ENCODE measurements at places on chromosomes 2 and 18.
A peak's percentile ranks its signal among the peaks of the same experiment; 100 is the strongest.

- no peak for DNase-seq
Measured at GRCh38 chr18:6478121-6478520, 63.4 kb upstream of the L3MBTL4 start.

DNA sequence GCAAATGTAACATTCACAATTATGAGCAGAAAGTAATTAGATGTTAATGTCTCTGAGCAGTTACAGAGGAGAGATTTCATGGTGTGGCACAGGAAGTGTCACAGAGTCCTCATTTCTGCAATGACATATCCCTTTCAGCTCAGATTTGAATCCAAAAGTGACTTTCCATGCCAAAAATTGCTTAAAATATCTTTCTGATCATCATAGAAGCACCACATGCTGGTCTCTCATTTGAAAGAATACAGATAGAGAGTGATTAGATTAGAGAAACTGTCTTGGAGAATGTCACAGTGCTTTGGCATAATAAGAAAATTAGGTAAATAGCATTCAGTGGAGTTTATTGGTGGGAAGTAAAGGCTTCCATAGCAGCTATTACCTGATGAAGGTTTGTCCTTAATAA is 383.4 kb upstream of the CDH2 start:
- no peak for DNase-seq

DNA sequence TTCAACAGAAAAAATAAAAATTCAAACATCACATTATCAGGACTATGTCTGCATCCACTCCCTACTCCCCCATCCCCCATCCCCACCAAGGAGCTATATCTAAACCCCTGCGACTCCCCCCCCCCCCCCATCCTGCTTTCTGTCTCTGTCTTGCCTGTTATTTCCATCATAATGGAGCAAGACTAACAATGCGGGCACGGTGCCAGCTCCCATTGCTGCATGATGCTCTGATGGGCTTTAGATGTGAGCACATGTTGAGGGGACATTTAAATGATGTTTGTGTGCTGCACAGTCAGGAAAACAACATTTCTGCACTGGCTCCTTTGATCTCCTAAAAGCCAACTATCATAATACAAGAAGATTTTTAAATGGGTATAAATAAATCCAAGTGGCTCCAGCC is 644.2 kb upstream of the SETBP1 start:
- peak; percentile 51 for DNase-seq

- no peak for DNase-seq
Measured at GRCh38 chr2:71932037-71932779, 215.5 kb downstream of the CYP26B1 start.

GRCh38 chr2:211333377-211333776 is 777.0 kb downstream of the CPS1 start:
- no peak for DNase-seq

DNA sequence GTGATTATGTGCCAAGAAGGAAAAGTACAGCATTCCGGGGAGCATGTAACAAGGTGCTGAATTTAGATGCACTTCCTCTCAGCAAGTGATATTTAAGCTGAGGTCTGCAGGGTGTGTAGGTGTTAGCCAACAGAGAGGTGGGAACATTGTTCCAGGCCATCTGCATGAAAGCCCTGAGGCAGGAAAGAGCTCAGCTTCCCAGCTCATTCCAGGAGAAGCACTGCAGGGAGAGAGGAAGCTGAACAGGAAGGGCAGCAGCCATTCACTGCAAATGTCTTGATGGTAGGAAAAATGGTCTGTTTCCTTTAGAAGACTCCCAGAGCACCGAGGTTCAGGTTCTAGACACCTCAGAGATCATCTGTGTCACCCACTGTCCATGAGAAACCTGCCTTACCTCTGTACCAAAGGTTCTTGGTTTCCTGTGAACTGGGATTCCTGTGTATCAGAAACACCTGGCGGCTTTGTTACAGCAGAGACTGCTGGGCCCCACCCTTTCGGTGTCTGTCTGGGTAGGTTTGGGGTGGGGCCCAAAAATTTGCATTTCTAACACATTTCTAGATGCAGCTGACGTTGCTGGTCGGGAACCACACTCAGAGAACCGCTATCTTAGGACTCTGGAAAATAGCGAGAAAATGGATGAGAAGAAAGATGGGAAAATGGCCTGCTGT is 84.0 kb downstream of the RTN4 start:
- no peak for DNase-seq

DNA sequence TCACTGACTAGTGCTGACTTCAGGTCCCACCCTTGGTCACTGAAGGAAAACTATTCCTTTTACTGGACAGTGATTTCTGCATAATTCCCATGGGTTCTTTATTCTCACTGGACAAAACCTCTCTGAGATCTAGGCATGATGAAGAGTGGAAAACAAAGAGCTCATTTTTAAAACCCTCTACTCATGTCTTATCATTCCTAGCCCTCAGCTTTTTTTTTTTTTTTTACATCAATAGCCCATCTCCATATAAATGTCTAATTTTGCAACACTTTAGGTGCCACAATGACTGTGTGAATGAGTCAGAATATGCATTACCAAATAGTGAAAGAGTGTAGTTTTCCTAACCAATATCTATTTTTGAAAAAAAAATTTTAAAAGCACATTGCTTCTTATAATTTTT is 74.8 kb downstream of the TCF4 start:
- DNase-seq, result no peak

- DNase-seq, result no peak
Measured at GRCh38 chr2:230902180-230902899, 22.7 kb downstream of the GPR55 start.

DNA sequence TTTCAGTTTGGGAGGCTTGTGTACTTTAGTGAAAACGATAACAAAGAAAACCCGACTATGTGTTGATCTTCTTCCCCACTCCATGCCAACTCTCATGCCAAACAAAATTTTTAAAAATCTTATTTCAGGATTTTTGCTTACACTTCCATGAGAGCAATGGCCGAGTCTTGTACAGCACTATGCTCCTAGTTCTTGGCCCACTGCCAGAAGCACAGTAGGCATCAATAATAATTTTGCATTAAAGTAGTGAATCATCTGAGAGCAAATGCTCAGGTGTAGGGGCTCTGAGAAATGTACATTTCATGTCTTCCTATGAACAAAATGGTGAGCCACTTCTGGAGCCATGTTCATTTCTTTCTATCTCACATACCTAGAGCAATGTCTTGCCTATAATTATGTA is 62.2 kb downstream of the MAP3K19 start:
- DNase-seq, result no peak

- DNase-seq, result no peak
Measured at GRCh38 chr2:152468899-152469692, 134.1 kb downstream of the FMNL2 start.

- no peak for DNase-seq
Measured at GRCh38 chr2:143482316-143482715, 353.1 kb downstream of the ARHGAP15 start.

DNA sequence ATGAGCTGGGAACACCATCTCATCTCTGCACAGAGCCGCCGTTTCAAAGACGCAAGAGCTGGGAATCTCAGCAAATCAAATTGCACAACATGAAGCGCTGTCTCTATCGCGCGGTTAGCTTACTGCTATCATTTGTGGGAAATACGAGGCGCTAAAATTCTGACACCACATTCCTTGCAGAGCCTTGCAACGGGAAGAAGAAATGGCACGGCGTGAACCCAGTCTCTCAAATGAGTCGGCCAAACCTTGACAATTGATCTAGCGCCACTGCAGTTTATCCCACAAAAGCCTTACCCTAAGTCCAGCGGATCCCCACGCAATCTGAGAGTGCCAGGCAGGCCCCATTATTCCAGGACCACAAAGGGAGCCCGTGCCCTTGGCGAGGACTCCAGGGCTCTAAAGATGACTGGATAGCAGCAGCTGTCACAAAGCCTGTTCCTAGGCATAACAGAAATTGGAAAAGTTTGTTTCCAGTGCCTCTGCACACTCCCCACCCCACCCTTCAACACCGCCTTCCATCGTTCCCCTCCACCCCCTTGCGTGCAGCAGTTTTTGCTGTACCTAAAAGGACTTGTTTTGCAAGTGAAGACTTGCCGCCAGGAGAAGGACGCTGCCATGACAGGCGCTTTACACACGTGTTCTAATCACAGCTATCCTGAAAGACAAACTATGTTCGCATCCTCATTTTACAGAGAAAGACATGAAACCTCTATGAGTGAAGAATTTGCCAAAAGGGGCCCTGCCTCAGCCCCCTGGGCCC is 252.4 kb downstream of the EIPR1 start:
- peak; percentile 37 for DNase-seq

DNA sequence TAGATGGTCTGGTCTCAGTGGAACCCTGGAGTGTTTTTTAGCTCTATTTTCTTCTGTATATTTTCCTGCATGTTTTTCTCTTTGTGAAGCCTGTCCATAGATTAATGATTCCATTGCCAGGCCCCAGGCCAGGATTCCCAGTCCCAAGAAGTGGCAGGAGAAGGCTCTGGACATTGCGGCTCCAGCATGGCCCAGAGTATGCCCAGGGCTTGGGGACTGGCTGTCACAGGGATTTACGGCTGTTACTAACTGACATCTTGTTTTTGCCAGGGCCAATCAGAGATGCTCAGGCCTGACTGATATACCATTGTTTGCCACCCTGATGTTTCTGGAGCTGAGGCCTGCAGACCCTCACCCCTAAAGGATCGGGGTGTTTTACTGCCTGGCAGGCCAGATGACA is 59.0 kb downstream of the PRKCE start:
- DNase-seq, result no peak

DNA sequence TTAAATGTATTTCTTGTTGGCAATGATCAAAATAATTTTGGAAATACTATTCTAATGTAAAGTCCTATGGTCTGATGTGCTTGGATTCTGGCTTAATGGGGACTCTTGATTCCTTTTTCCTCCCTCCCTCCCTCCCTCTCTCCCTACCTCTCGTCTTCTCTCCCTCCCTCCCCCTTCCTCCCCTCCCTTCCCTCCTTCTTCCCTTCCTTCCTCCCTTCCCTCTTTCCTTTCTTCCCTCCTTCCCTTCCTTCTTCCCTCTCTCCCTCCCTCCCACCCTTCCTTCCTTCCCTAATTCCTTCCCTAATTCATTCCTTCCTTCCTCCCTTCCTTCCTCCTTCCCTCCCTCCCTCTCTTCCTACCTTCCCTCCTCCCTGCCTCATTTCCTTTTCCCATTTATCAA is 19.9 kb upstream of the NCKAP5 start:
- no peak for DNase-seq

DNA sequence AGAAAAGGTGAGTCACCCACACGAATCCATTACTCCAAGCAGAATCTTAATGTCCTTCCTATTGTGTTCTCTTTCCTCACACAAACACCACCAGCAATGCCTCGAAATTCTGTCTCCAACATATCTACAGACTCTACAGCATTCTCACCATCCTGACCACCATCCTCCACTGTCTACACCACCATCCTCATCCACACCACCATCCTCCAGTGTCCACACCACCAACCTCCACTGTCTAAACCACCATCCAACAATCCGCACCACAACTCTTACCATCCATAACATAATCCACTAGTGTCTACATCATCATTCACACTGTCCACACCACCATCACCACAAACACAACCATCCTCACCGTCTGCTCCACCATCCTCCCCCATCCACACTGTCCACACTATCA is 121.6 kb upstream of the ALKAL2 start:
- DNase-seq, result no peak

- no peak for DNase-seq
Measured at GRCh38 chr2:225165052-225165451, 122.8 kb upstream of the DOCK10 start.

DNA sequence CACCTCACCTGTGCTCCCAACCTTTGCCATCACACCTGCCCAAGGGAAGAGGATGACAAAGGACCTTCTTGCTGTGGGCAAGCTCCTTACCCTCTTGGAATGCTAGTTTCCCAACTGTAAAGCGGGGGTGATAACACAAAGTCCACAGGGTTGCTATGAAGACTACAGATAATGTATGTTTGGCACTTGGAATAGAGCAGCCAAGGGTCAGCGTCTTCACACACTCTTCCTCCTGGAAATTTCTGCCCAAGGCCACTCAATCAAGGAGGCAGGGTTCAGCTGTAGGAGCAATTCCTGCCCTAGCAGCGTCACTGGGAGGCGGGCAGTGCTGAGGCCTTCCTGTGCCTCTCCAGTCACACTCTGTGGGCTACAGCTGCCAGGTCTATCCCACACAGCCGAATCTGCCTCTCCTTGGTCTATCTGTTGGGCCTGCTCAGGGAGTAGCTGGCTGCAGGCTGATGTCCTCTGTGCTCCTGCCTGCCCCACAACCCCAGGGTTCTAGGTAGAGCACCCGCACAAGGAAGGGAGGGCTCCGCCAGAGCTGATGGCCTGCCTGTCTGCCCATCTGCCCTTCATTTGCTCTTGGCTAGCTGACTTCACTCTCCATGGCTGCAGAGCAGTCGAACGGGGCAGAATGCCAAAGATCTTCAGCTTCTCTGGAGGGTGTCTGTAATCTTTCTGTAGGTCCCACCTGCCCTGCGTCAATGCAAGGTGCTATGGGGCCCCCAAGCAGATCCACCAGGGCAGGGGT is 91.9 kb downstream of the MRO start:
- no peak for DNase-seq

DNA sequence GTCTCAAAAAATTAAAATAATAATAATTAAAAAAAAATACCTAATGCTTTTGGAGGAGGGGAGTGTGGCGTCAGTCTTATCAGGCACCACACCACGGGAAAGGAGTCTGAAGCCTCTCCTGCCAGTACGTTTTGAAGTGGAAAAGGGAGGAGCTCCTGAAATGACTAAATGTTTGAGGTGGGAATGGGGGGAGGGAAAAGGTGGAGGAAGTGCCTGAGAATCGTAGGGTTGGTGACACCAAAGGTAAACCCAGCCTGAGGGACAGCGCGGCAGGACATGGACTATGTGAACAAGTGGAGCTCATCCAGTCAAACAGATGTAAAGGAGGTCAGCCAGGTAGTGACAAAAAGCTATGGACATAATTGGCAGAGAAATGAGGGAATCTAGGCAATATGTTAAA is 42.2 kb upstream of the EPHA4 start:
- DNase-seq, result no peak

- no peak for DNase-seq
Measured at GRCh38 chr2:127424598-127425520, 6.6 kb downstream of the PROC start.

DNA sequence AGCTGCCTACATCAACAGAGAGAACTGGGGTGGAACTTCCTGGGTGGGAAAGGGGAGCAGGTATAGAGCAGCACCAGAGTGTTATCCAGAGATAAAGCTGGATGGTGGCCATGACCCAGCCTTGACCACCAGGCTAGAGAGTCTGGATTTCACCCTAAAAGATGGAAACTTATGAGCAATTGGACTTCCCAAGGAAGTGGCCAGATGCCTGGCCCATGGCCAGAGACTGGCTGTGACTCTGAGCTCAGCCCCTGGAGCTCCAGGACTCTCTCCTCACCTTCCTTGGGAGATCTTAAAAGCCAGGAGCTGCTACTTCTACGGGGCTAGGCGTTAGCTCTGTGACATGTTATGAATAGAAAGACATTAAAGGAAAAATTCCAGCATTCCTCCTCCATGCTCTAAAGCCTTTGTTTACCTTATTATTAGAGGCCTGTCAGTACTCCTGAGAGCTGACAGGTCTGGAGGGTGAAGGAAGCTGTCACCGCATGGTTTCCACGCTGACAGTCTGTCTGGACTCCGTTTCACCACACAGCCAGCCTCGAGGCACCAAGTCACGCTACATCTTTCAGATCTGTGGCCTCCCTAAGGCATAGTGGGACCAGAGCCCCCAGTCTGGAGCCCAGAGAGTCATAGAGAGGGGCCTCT is 260.0 kb upstream of the SIX2 start:
- DNase-seq, result no peak

GRCh38 chr18:35097195-35097594 is 56.0 kb downstream of the MAPRE2 start:
- no peak for DNase-seq
